Thyroid gland (tissue), 4 donors: ENCODE measurements at places on chromosomes 4 and X. TPM values are rescaled to one million over a fixed set of nuclear protein-coding genes. Genes with fewer than 3 reads are reported as not detected.

DNA sequence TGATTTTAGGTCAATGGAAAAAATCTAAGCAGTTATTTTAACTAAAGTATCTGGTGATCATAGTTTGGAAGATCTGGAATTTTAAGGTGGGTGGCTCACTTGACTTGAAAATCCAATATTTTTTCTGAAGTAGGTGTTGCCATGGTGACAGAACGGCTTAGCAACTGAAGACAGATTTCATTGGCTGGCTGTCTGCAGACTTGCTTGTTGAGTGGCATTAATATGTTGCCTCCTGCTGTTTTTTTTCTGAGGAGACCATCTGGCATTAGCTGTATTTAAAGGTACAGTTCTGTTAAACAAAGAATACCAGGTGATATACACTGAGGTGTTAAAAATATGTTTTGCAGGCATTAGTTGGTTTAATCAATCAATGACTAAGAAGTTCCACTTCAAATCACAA lies 19.8 kb downstream of the CPE start:
- H3K4me1 ChIP-seq, result peaks cover 18% of the 10 kb centered on the region
- no peaks in the 10 kb centered on the region for H3K36me3 ChIP-seq
- H3K27me3 ChIP-seq, result no peaks in the 10 kb centered on the region
- no peak overlapping the region for H3K27ac ChIP-seq
- H3K4me3 ChIP-seq, result no peak overlapping the region

GRCh38 chr4:7392438-7393421 lies 42.0 kb downstream of the PSAPL1 start:
- no peaks in the 10 kb centered on the region for H3K27me3 ChIP-seq
- DNase-seq, result peak; percentile 21
- no peaks in the 10 kb centered on the region for H3K36me3 ChIP-seq
- H3K4me3 ChIP-seq, result no peak overlapping the region

- peak overlapping the region; percentile 82 for H3K27ac ChIP-seq
- peaks cover 6% of the 10 kb centered on the region for H3K4me1 ChIP-seq
- peak overlapping the region; percentile 95 for H3K4me3 ChIP-seq
- peak; percentile 75 for DNase-seq
- H3K27me3 ChIP-seq, result no peaks in the 10 kb centered on the region
- H3K36me3 ChIP-seq, result no peaks in the 10 kb centered on the region
Observed at GRCh38 chr4:173371292-173372192, 788 bp downstream of the SAP30 start.

GRCh38 chr4:164252286-164252685 lies 501.6 kb upstream of the SMIM31 start:
- no peaks in the 10 kb centered on the region for H3K36me3 ChIP-seq
- H3K4me3 ChIP-seq, result no peak overlapping the region
- H3K4me1 ChIP-seq, result no peaks in the 10 kb centered on the region
- H3K27ac ChIP-seq, result no peak overlapping the region
- no peaks in the 10 kb centered on the region for H3K27me3 ChIP-seq

DNA sequence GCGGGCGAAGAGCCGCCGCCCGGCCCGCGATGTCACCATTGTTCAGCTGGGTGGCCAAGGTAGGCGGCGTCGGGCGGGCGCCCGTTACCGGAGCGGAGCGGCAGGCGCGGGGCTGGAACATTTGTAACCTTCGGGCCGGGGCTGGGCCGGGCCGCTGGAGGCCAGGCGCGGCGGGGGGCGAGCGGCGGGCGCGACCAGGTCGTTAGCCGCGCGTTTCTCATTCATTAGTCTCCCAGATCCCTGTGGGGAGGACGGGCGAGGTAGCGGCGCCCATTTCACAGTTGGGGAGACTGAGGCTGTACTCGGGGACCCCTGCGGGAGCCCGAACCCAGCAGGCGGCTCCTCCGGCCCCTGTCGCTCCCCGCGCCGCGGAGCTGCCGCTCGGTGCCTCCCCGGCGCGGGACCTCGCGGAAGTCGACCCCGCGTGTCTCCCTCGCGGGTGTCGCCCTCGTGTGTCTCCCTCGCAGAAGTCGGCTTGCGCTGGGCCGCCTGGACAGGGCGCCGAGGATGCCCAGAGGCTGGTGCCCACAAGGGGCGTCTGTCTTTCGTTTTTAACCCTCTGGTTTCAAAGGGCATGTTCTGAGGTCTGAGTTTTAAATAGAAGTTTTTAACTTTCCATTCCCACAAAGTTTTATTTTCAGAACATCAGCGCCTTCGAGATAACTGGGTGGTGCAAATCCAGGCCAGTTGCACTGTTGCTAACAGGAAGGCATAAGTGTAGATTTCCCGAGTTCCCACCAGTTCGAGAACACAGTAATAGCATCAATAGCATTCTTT lies 17.5 kb downstream of the PTTG2 start:
- peak overlapping the region; percentile 97 for H3K27ac ChIP-seq
- H3K27me3 ChIP-seq, result no peaks in the 10 kb centered on the region
- DNase-seq, result peak; percentile 73
- H3K36me3 ChIP-seq, result no peaks in the 10 kb centered on the region

- H3K36me3 ChIP-seq, result no peaks in the 10 kb centered on the region
- no peaks in the 10 kb centered on the region for H3K4me1 ChIP-seq
- H3K27ac ChIP-seq, result no peak overlapping the region
- H3K27me3 ChIP-seq, result no peaks in the 10 kb centered on the region
- DNase-seq, result no peak
Observed at GRCh38 chr4:39067451-39067850, 5.4 kb downstream of the KLHL5 start.

GRCh38 chr4:40199999-40200874 lies 3.4 kb downstream of the RHOH start:
- DNase-seq, result no peak
- no peak overlapping the region for H3K27ac ChIP-seq
- no peaks in the 10 kb centered on the region for H3K27me3 ChIP-seq

- no peaks in the 10 kb centered on the region for H3K36me3 ChIP-seq
- no peaks in the 10 kb centered on the region for H3K27me3 ChIP-seq
- H3K4me1 ChIP-seq, result no peaks in the 10 kb centered on the region
- H3K27ac ChIP-seq, result no peak overlapping the region
- no peak for DNase-seq
Observed at GRCh38 chr4:172601195-172601594, 567.4 kb upstream of the GALNT7 start.

DNA sequence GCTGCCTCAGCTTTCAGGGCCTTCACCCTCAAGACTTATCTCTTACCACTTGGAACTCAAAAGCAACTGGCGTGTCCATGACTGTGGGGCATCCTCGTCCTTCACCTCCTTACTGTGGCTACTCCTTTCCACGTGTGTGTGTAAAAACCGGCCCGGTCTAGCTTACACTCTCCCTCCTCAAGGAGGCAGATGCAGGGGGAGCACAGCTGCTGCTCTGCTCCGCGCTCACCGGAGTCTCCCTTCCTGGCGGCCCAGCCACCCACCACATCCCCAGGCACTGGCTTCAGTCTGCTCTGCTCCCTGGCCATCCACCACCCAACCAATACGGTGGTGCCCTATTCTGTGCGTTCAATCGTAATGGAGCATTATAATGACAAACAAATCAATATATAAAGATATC lies 8.3 kb downstream of the RNF212 start:
- DNase-seq, result no peak
- H3K27ac ChIP-seq, result no peak overlapping the region
- H3K36me3 ChIP-seq, result no peaks in the 10 kb centered on the region
- no peaks in the 10 kb centered on the region for H3K4me1 ChIP-seq
- no peak overlapping the region for H3K4me3 ChIP-seq
- H3K27me3 ChIP-seq, result no peaks in the 10 kb centered on the region

Gene SRPK3
- 0.22 TPM for total RNA-seq
